ENCODE measurements at places on chromosomes 6 and 20. TPM values are rescaled to one million over a fixed set of nuclear protein-coding genes. Genes with fewer than 3 reads are reported as not detected.

RAET1G gene
- polyA plus RNA-seq = 0.31 TPM

- no peak for DNase-seq
- H3K27ac ChIP-seq = no peak overlapping the region
Observed at GRCh38 chr6:10268111-10268510, 146.8 kb downstream of the TFAP2A start.

- H3K36me3 ChIP-seq = no peaks in the 10 kb centered on the region
- H3K4me3 ChIP-seq = no peak overlapping the region
- no peak overlapping the region for H3K27ac ChIP-seq
- no peak for DNase-seq
- no peaks in the 10 kb centered on the region for H3K27me3 ChIP-seq
Observed at GRCh38 chr6:68826501-68826900, 191.4 kb downstream of the ADGRB3 start.

- no peaks in the 10 kb centered on the region for H3K36me3 ChIP-seq
- DNase-seq = no peak
- H3K27ac ChIP-seq = no peak overlapping the region
- H3K4me1 ChIP-seq = peaks cover 3% of the 10 kb centered on the region
Observed at GRCh38 chr6:130431346-130431852, 65.6 kb downstream of the TMEM200A start.

GRCh38 chr6:130848945-130849344, 21.7 kb downstream of the SMLR1 start:
- no peak for DNase-seq
- H3K36me3 ChIP-seq = no peaks in the 10 kb centered on the region
- H3K4me1 ChIP-seq = peaks cover 12% of the 10 kb centered on the region
- H3K27me3 ChIP-seq = no peaks in the 10 kb centered on the region

DNA sequence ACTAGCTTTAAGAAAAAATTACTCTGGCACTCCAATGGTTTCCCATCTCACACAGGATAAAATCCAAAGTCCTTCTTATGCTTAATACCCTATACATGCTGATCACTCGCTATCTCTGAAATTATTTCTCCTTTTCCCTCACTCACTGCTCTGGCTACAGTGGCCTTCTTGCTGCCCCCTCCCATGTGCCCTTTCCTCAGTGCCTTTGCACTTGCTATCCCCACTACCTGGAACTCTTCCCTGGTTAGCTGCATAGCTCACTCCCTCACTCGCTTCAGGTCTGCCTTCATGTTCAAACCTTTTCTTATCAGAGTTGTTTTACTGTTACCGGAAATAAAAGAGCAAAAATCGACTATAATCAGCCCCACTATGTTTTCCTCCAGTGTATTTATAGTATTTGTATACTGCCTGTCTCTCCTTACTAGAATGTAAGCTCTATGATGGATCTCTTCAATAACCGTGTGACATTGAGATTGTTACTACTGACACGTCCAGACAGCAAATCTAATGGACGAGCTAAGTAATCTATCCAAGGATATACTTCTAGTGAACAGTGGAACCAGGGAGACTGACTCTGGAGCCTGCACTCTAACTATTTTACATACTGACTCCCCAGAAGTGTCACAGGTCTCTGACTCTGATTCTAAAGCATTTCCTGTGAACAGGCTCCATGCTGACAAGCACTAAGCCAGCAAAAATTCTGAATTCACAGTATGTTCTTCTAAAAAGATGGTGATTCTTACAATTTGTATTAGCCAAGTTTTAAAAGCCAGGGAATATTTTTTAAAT, 25.1 kb downstream of the FKBP5 start:
- H3K4me1 ChIP-seq = no peaks in the 10 kb centered on the region
- DNase-seq = no peak
- H3K36me3 ChIP-seq = no peaks in the 10 kb centered on the region
- no peaks in the 10 kb centered on the region for H3K27me3 ChIP-seq
- no peak overlapping the region for H3K27ac ChIP-seq

All from hepatocyte (in vitro differentiated cells).